ENCODE measurements at places on chromosomes 16 and 17.

DNA sequence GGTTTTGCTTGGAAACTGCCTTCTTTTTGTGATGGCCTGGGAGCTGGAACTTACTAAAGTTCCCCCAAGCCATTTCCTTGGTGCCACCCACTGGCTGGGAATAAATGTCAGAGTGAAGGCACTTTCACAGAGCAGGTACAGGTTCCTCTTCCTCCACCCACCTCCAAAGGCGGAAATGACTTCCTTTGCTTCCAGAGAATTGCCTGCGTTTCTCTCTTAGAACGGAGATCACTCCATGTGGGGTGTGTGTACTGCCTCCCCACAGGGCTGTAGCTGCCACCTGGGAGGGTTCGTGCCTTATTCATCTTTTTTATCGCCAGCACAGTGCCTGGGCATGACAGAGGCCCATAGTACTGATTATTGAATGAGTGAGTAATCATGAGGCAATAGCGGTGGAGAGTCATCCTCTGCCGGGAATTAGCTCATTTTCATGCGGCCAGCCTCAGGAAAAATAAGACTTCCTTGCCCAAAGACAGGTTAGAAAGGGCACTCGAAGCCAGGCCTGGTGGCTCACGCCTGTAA is 32.2 kb upstream of the HAS3 start:
- no peak for DNase-seq

- DNase-seq = no peak
Observed at GRCh38 chr17:78020717-78021108, 62.2 kb downstream of the TNRC6C start.

GRCh38 chr16:17696616-17697015 is 225.9 kb upstream of the XYLT1 start:
- no peak for DNase-seq

- no peak for DNase-seq
Observed at GRCh38 chr17:68526548-68526947, 14.3 kb downstream of the PRKAR1A start.

GRCh38 chr16:67647111-67647651 is 2.2 kb downstream of the CARMIL2 start:
- no peak for DNase-seq

DNA sequence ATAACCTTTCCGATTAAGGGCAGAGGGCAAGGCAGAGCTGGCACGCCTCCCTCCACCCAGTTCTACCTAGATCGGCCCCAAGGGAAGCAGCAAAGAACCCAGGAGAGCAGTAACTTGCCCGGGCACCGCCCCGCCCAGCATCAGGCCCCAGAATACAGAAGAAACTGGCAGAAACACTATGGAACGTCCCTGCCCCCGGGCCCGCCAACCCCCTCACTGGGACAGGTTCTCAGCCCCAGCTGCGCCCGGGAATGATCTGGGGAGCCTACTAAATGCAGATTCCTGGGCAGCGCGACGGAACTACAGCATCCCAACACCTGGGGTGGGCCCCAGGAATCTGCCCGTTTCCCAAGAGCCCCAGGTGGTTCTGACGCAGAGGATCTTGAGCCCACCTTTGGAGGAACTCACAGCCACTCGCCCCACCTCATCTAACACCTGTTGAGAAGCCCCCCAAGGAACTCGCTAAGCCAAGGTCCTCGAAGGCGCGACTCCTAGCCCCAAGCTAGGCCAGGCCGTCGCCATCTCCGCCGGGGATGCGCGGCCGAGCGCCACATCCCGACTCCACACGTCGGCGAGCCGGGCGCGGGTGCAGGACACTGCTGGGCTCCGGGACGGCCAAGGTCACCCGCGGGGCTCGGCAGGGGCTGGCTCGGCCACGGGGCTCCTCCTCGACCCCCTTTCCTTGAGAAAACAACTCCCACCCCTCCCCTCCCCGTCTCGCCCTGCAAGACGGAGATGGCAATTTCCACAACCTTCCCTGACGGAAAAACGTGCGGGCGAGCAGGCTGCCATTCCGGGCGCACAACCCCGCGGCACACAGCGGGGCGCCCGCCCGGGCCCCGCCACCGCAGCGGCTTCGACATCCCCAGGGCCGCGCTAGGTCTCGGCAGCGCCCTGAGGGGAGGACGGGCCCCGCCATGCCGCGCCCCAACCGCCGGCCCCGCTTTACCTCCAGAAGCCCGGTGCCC is 913 bp downstream of the CDIP1 start:
- DNase-seq = no peak

GRCh38 chr16:17302214-17302613 is 168.5 kb downstream of the XYLT1 start:
- DNase-seq = no peak

GRCh38 chr16:79767421-79768275 is 167.1 kb upstream of the MAF start:
- no peak for DNase-seq

DNA sequence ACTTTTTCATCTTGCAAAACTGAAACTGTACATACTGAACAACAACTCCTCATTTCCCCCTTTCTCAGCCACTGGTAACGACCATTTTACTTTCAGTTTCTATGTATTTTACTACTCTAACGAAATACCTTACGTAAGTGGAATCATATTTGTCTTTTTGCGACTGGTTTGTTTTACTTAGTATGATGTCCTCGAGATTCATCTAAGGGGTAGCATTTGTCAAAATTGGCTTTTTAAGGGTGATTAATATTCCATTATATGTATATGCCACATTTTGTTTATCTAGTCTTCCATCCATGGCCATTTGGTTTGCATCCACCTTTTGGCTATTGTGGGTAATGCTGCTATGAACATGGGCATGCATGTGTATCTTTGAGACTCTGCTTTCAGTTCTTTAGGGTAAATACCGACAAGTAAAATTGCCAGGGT is 10.4 kb downstream of the KPNB1 start:
- no peak for DNase-seq

DNA sequence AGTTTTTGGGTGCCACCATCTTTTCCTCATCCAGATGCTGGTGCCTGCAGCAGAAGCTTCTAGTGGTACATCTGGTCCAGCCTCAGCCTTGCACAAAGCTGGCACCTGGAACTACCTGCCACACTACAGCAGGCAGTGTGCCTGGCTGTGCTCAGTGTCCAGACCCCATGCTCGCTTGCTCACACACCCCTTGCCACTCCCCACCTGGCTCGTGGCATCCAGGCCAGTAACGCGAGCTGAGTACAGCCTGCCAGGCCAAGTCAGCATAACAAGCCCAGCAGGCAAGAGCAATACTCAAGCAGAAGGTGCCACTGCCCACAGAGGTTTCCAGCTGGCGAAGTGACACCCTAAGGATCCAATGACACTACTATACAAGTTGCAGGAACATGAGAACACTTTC is 29.7 kb upstream of the KIF2B start:
- DNase-seq = no peak

DNA sequence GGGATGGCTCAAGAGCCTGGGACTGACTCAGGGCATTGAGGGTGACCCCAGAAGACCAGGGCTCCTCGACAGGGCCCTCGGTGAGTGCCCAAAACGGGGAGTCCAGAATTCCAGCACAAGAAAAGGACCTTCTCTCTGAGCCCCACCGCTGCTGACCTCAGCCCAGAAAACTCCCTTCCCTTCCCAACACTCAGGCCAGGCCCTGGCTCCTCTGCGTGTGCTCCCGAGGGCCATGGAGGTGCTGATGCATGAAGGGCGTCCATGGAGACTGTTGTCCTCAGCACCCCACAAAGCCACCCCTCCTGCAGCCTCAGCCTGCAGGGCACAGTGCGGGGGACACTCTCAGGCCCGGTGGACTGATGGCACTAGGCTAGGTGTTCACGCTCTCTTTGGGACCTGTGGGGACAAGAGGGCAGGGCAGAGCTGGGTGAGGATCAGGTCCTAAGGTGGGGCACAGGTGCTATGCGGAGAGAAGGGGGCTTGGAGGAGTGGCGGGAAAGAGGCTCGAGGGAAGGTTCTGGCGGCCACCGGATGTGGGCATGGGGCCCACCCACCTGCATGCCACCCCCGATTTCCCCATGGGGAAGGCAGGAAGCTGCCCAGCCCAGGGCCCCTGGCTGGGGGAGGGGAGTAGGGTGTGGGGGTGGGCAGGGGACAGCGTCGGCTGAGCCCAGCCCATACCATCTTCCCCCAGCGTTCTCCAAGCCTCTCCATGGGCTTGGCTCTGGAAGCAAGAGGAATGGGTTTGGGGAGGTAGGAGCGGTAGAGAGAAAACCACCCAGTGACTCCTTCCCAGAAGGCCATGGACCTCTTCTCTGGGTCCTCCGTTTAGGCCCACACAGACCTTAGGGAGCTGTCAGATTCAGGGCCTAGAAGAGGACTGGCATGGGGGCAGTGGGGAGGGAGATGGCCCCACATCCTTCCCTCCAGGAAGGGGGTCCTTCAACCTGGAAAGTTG is 4.5 kb upstream of the TSPOAP1 start:
- DNase-seq = no peak

GRCh38 chr17:71553381-71553780 is 567.4 kb upstream of the SOX9 start:
- no peak for DNase-seq

- DNase-seq = no peak
Observed at GRCh38 chr17:59456923-59457615, 108.3 kb upstream of the DHX40 start.

DNA sequence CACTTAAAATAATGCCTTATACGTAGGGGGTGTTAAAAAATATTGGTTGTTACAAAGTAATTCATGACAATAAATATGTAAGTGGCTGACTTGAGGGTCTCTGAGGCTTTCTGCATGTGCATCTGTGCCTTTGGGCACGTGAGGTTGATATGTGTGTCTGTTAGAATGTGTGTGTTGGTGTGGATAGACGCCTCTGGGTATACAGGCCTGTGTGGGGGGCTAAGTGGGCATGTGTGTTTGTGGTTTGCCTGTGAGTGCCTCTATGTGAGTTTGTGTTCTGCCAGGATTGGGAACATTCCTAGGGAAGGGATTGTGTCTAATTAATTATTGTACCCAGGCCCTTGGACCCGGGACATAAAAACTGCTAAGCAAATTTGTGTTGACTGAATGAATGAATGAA is 19.0 kb downstream of the GP2 start:
- no peak for DNase-seq

DNA sequence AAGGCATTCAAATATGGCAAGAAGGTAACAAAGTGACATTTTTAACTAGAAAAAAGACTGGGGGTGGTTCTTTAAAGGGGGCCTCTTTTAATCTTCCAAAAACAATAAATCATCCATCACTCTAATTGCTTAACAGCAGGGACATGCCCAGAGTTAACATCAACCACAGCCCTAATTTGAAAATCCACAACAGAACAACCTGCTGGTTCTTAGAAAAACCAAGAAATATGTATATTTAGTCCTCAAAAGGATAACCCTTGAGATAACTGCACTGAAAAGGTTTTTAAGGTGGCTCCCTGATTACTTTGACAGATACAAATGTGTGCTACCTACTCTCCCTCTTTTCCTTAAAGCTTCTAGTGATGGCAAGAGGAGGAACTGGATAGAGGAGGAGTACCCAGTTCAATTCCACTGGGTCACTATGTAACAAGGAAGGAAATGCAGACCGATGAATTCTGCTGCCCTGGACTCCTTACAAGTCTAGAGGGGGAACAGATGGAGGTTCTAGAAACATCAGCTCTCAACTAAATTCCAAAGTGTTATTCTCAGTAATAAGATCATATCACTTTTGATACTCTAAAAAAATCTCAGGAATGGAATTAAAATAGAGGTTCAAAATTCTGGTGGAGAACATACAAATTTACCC is 54.3 kb downstream of the N4BP1 start:
- no peak for DNase-seq

DNA sequence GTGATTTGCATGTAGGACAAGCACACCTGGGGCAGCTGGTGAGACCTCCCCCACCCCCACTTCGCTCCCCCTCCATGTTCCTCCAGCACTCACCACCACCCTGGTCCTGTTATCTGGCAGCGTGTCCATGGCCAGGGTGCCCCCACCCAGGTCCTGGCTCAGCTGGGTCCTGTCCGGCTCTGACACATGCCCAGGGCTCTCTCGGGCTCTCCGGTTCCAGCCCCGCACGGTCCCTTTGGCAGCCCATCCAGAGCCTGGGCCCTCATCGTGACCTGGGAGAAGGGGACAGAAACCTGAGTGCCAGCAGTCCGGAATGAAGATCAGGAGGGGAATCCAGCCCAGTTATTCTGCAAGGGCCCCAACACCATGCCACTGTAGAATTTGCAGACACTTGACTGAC is 11.9 kb downstream of the PLXDC1 start:
- no peak for DNase-seq

DNA sequence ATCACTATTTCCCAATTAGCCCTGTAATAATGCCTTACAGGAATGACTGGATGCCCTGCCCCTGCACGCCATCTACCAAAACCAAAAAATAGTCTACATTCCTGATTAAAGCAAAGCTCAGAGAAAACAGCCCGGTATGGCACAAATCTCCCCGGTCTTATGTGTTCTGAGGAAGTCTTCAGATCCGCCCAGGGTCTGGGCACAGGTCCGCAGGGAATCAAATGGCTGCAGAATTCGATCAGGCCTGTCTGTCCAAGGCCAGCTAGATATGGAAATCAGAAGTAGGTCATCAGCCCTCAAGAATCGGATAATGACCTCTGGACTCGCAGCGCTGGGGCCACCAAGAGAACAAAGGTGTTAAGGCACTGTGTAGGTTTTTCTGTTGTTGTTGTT is 171.0 kb downstream of the ZFHX3 start:
- no peak for DNase-seq

DNA sequence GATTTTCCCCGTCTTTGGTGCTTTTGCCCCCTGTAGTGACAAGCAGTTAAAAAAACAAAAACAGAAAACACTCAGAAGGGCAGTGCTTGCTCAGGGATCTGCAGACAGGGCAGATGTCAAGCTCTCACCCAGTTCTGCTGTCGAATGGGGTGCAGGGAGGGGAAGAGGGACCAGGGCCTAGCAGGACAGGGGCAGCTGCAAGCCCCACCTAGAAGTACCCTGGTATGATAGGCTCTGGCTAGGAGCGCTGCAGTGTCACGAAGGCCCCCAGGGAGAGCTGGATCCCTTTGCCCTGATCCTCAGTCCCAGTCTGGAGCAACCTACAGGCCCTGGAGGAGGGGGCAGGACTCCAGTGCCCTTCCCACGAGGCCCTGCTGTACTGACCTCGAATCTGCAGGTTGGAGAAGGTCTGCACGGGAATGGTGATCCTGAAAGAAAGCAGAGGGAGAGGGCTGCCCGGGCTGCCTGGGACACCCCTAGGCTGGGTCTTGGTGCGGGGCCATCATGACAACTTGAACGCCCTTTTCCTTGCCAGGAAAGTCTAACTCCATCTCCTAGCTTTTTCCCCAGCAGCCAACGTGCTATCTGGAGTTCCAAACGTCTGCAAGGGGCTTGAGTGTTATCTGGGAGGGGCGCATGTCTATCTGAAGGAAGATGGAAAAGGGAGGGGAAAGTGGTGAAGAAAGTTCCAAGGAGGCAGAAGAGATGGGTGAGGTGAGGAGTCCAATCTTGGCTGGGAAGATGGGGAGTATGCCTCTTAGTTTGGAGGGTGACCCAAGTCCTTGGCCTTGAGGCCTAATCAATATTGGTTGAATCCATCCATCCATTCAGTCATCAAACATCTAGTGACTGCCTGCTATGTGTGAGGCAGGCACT is 4.8 kb downstream of the GFAP start:
- no peak for DNase-seq
